ENCODE measurements at places on chromosomes 5 and 9. TPM values are rescaled to one million over a fixed set of nuclear protein-coding genes. Genes with fewer than 3 reads are reported as not detected.

DNA sequence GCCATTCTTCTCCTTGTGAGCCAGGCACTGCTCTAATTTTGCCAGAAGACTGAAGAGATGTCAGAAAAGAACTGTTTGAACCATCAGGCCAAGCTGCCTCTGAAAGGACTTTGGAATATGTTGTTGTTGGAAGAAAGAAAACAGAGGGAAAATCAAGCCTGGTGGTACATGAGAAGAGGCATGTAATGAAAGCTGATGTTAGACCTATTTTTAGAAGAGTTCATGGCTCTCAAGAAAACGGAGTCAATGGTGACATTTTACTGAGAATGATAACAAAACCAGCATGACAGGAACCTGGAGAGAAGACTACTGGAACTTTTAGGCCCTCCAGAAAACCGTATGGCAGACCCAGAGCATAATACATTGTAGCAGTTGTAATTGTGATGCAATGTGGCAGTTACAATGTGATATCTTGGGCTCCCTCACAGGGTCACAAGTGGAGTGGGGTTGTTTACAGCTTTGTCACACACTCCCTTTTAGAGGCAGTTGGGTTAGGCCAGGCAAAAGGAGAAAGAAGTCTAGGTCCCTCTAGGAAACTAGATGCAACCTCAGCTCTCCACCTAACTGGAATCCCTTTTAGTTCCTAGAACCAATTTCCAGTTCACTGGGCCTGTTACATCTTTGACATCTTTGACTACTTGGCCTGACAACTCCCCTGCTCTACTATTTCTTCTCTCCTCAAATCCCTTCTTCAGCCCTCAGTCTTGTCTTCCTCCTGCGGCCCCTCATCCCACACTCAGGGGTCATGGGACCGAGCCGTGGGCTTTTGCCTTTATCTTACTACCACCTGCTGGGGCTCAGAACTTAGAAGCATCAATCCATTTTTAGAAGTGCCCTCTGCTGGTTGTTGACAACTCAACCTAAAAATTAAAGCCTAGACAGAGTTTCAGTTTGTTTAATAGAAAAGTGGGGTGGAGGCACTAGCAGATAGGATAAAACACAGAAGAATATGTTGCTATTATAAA, 61.2 kb upstream of the JAK2 start:
- H3K27ac ChIP-seq: peak overlapping the region; percentile 56
- H3K27me3 ChIP-seq: no peaks in the 10 kb centered on the region
- peaks cover 15% of the 10 kb centered on the region for H3K4me1 ChIP-seq
- H3K36me3 ChIP-seq: peaks cover 10% of the 10 kb centered on the region

GRCh38 chr5:127695346-127695745, 7.8 kb upstream of the CCDC192 start:
- no peaks in the 10 kb centered on the region for H3K36me3 ChIP-seq
- no peak for DNase-seq
- no peak overlapping the region for H3K4me3 ChIP-seq
- H3K4me1 ChIP-seq: no peaks in the 10 kb centered on the region
- peaks cover 6% of the 10 kb centered on the region for H3K27me3 ChIP-seq

DNA sequence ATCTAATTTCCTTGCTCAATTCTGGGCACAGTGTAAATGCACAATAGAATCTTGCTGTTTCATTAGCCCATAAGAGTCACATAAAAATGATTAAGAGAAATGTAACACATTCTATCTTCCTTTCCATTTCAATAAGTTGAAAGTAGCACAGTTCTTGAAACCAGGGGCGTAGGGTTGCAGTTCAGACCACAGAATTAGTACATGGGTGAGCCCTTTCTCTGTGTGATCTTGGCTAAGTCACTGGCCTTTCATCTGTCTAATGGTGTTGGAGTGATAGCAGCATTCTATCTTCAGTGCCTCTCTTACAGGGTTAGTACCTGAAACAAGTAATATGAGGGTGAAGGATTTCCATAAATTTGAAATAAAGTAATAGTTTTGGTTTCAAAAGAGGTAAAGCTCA, 445.3 kb upstream of the ZNF462 start:
- no peaks in the 10 kb centered on the region for H3K27me3 ChIP-seq
- no peak for DNase-seq
- no peak overlapping the region for H3K4me3 ChIP-seq
- H3K4me1 ChIP-seq: peaks cover 11% of the 10 kb centered on the region

Gene C1QTNF2
- not detected for total RNA-seq

DNA sequence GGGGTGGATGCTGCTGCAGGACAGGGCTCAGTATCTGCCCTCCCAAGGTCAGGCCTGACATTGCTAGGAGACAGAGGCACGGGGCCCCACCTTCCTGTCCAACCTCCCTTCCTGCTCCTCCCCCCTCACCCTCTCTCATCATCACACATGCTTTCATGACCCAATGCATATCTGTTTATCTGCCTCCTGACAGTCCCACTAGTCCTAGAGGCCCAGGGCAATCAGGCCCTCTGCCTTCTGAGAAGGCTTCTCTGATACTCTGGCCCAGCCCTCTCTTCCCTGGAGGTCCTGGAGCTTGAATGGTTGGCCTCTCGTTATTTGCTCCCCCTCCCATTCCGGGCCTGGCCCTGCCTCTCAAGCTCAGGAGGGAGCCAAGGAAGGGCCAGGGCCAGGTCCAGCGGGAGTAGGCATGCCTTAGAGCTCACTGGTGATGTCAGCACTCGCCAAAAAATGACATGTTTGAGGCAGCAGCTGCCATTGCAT, 90.6 kb upstream of the SAP30L start:
- no peak overlapping the region for H3K4me3 ChIP-seq
- no peaks in the 10 kb centered on the region for H3K36me3 ChIP-seq
- H3K4me1 ChIP-seq: peaks cover 13% of the 10 kb centered on the region
- no peak for DNase-seq

DNA sequence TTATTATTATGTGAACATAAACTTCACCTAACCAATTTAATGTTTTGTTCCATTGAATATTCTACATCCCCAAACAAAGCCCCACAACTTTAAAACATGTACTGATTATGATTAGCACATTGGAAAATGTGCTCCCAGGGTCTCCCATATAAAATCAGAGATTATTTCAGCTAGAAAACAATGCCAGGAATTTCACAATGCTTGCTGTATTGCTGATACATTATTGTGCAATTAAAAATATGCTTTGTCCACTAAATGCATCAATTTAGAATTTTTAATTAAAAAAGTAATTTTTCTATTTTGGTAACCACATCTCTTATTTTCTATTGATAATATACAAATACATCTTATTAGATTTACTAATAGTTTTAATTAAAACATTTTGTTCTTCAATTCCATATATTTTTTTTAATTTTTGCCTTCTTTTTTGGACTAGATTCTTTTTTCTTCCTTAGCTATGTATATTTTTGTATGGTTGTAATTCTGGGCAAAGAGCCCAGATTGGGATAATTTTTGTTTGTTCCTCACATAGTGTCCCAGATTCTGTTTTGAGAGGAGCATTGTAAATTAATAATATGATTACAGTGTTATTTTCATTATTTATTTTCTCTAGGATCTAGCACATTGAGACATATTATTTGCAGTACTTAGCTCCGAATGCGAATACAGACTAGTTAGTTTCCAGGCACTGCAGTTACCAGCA, 241.5 kb upstream of the CDH18 start:
- H3K36me3 ChIP-seq: no peaks in the 10 kb centered on the region
- H3K27ac ChIP-seq: no peak overlapping the region
- no peaks in the 10 kb centered on the region for H3K4me1 ChIP-seq
- DNase-seq: no peak
- no peak overlapping the region for H3K4me3 ChIP-seq

GRCh38 chr5:138844812-138845513, 30.2 kb downstream of the LRRTM2 start:
- H3K4me3 ChIP-seq: no peak overlapping the region
- peaks cover 17% of the 10 kb centered on the region for H3K27me3 ChIP-seq
- no peak overlapping the region for H3K27ac ChIP-seq
- H3K4me1 ChIP-seq: peaks cover 5% of the 10 kb centered on the region
- no peak for DNase-seq

Gene MTX3
- total RNA-seq: 17.6 TPM

DNA sequence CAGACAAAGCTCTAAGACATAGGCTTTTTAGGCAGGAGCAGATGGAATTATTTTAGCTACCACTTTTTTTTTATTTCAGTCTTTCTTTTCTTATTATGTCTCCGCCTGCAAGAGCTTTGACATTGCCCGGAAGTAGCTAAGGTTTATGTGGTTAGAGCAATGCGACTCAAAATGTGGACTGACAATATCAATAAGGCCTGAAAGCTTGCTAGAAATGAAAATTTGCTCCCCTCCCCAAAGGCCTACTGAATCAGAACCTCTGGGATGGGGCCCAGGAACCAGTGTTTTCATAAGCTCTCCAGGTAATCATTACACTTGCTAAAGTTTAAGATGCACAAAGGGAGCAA, 81.3 kb downstream of the SUSD1 start:
- peaks cover 15% of the 10 kb centered on the region for H3K36me3 ChIP-seq
- H3K27me3 ChIP-seq: no peaks in the 10 kb centered on the region
- no peak for DNase-seq
- H3K27ac ChIP-seq: peak overlapping the region; percentile 72
- peaks cover 28% of the 10 kb centered on the region for H3K4me1 ChIP-seq
- peak overlapping the region; percentile 47 for H3K4me3 ChIP-seq

GRCh38 chr5:159826351-159827214, 89.7 kb upstream of the ADRA1B start:
- no peaks in the 10 kb centered on the region for H3K36me3 ChIP-seq
- no peak overlapping the region for H3K4me3 ChIP-seq
- DNase-seq: no peak
- no peak overlapping the region for H3K27ac ChIP-seq

Gene PAPPA
- not detected for total RNA-seq

DNA sequence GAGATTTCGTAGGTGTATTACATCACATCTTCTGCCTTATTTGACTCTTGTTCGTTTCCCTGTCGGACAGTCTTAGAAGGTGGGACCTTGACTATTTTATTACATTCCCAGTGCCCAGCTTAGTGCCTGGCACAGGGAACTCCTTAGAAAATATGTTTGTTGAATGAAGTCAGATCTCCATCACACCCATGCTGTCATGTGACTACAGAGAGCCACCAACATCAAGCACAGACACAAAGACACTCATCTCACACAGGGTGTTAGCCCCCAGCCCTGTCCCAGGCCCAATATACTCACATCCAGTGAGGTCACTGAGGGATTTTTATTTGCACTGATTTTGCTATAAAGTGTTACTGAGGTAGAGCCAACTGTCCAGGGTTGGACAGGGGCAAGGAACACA, 692 bp upstream of the SRA1 start:
- peaks cover 29% of the 10 kb centered on the region for H3K36me3 ChIP-seq
- peak overlapping the region; percentile 85 for H3K27ac ChIP-seq
- H3K4me3 ChIP-seq: peak overlapping the region; percentile 92

- peaks cover 15% of the 10 kb centered on the region for H3K36me3 ChIP-seq
- peaks cover 10% of the 10 kb centered on the region for H3K4me1 ChIP-seq
Measured at GRCh38 chr5:150801117-150801927, 22.8 kb downstream of the SMIM3 start.

Gene ARL14EPL
- total RNA-seq: not detected

DNA sequence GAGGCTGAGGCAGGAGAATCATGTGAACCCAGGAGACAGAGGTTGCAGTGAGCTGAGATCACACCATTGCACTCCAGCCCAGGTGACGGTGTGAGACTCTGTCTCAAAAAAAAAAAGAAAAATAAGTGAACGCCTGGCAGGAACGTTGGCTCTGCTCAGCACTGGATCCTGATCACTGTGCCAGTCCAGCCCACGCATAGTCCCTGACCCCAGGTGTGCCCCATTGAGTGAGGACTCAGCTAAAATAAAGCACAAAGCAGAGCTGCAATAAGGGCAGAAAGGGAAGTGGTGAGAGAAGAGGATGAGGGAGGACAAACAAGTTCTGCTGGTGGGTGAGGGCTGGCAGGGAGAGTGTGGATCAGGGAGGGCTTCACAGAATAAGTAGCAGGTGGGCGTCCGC, 4.3 kb downstream of the GRHPR start:
- H3K4me1 ChIP-seq: peaks cover 13% of the 10 kb centered on the region
- no peak overlapping the region for H3K4me3 ChIP-seq
- peaks cover 14% of the 10 kb centered on the region for H3K36me3 ChIP-seq
- H3K27me3 ChIP-seq: no peaks in the 10 kb centered on the region
- DNase-seq: no peak

DNA sequence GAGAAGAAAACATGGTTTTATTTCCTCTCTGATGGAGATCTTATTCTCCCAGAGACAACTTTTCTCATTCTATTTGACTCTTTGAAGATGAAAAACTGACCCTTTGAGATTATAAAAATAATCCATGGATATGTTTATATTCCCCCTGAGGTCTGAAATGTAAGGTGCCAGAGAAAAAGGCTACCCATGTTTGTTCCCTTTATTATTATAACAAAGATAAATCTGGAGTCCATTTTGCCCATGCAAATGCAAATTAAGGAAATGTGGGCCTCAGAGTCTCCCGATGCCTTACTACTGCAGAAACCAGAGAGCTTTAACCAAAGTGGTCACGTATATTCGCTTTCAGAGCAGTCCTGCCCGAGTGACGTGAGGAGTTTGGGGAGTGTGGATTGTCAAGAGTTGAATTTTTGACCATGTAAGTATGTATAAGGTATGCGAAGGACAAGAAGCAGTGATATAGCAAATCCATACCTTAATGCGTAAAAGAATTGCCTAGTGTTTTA, 312.5 kb downstream of the RASEF start:
- no peaks in the 10 kb centered on the region for H3K4me1 ChIP-seq
- no peak overlapping the region for H3K27ac ChIP-seq
- H3K27me3 ChIP-seq: no peaks in the 10 kb centered on the region
- no peak for DNase-seq
- no peaks in the 10 kb centered on the region for H3K36me3 ChIP-seq

- H3K4me3 ChIP-seq: no peak overlapping the region
- peaks cover 6% of the 10 kb centered on the region for H3K27me3 ChIP-seq
- no peak for DNase-seq
- no peaks in the 10 kb centered on the region for H3K4me1 ChIP-seq
Measured at GRCh38 chr5:74401946-74402320, 238.6 kb downstream of the ENC1 start.

GRCh38 chr5:6373081-6373846, 5.1 kb downstream of the MED10 start:
- H3K4me1 ChIP-seq: peaks cover 27% of the 10 kb centered on the region
- DNase-seq: no peak
- no peaks in the 10 kb centered on the region for H3K27me3 ChIP-seq
- H3K27ac ChIP-seq: no peak overlapping the region
- peaks cover 34% of the 10 kb centered on the region for H3K36me3 ChIP-seq

Gene FOXI1
- total RNA-seq: not detected

DNA sequence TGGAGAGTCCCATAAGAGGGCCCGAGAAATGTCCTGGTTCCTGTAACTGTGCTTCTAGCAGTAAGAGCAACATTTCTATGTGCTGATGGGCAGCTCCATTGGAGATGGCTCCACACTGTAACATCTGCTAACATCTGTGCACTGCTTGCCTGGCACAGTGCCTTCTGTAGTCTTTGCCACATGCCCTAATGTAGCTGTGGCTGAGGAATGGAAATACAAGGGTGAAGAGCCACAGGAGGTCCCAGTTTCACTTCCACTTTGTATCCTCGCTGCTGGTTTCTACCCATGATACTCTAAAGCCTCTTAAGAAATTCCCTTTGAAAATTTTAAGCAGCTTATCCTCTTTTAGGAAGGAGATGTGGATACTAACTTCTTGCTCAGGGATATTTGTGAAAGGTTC, 97.4 kb downstream of the HOMER1 start:
- no peak for DNase-seq
- H3K36me3 ChIP-seq: peaks cover 4% of the 10 kb centered on the region
- peaks cover 5% of the 10 kb centered on the region for H3K4me1 ChIP-seq
- no peaks in the 10 kb centered on the region for H3K27me3 ChIP-seq

- no peaks in the 10 kb centered on the region for H3K36me3 ChIP-seq
- H3K27me3 ChIP-seq: peaks cover 14% of the 10 kb centered on the region
- no peak overlapping the region for H3K4me3 ChIP-seq
- H3K27ac ChIP-seq: no peak overlapping the region
- H3K4me1 ChIP-seq: peaks cover 3% of the 10 kb centered on the region
- DNase-seq: no peak
Measured at GRCh38 chr5:14326035-14326903, 183.1 kb downstream of the TRIO start.

GRCh38 chr5:89930591-89931392, 478.8 kb downstream of the CETN3 start:
- H3K4me1 ChIP-seq: no peaks in the 10 kb centered on the region
- DNase-seq: no peak
- H3K27ac ChIP-seq: no peak overlapping the region
